ENCODE measurements at places on chromosomes 16 and 17.

DNA sequence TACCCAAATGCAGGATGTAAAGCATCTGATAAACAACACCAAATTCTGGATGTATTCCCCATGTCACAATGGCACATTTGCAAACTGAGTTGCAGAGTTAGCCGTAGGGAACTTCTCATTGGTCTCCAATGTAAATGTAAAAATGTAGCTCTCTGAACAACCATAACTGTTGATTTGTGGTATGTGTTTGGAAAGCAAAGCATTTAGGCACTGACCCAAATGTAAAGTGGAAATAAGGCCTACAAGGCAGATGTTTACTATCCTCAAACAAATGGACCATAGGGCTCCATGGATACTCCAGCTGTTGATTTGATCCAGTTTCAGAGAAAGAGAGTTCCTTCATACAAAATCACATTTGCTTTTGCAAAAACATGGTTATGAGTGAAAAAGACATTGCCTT lies 223.0 kb upstream of the ELAC2 start:
- no peak for DNase-seq

DNA sequence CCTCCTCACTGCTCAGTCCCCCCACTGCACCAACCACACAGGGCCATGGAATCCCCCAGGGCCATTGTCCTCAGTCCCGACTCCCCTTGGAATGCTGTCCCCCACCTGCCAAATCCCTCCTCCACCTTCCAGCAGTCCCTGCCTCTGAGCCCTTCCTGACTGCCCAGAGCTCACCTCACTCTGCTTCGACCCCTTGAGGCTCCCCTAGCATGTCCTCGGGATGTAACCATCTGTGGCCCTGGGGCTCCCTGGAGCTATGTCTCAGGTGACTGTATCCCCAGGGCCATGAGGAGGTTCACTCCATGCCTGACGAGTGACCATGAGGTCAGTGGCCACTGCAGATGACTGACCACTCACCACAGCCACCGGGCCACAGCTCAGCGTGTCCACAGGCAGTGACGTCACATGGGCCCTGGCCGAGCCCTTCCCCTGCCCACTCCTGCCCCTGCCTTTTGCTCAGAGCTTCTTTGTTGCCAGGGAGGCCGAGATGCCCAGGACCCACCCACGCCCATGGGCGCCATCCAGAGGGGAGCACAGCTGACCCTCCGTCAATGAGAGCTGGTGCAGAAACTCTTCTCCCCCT lies 7.7 kb upstream of the PIEZO1 start:
- DNase-seq = no peak

DNA sequence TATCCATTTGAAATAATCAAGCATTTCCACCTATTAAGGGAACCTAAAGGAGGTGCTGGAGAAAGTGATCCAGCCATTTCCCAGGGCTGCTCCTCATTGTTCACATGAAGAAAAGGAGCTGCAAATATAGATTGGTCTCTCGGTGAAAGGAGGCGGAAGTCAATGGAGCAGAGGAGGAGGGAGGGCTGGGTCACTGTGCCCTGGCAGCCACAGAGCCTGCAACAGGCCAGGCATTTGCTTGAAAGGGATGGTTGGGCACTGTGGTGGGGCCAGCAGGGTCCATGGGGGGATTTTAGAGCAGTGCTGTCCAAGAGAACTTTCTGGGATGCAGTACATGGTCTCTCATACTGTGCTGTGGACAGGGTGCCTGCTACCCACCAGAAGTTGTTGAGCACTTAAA lies 173.2 kb downstream of the CYLD start:
- no peak for DNase-seq

DNA sequence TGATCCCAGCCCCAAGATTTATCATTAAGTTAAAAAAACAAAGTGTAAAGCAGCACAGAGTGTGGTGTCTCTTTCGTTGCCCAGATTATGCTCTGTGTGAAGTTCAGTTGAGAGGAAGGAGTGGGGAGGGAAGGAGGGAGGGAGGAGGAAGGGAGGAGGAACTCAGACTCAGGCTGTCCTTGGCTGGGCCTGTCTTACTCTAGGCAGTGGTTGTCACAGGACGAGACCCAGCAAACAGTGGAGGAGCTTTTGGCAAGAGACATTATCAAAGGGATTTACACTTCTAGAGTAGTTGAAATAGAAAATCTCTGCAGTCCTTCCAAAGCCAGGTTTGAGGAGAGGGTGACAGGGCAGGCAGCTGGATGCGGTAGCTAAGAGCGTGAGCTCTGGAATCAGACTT lies 27.8 kb downstream of the KNOP1 start:
- DNase-seq = no peak
